ENCODE measurements at places on chromosomes 3 and 15.

DNA sequence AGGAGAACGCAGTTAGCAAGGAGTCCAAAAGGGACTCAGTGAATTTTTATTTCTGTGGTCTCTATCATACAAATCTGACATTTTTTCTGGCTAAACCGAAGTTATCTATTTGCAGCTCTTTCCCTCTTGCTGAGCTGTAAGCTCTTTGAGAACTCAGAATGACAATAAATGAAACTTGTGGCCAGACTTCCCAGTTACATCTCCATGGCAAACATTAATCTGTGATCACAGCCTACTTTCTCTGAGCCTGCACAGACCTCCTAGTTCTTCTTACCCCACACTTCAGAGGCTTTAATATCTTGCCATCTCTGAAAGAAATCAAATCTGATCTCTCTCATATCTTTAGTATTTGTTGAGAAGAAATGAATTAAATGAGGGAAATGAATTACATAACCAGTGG is 58.0 kb downstream of the PLD1 start:
- DNase-seq: no peak

DNA sequence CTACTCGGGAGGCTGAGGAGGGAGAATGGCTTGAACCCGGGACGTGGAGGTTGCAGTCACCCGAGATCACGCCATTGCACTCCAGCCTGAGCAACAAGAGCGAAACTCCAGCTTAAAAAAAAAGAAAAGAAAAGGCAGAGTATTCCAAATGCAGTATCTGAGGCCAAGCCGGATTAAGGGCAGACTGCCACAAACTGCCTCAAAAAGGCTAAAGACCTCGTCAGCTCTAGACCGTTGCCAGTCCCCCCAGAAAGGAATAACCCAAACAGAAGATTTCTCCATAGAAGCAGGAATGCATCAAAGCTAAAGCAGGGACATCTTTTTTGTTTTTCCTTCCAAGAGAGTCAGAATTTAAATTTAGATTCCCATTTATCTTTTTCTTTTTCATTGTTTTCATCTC is 72.9 kb downstream of the TM4SF4 start:
- DNase-seq: peak; percentile 55

DNA sequence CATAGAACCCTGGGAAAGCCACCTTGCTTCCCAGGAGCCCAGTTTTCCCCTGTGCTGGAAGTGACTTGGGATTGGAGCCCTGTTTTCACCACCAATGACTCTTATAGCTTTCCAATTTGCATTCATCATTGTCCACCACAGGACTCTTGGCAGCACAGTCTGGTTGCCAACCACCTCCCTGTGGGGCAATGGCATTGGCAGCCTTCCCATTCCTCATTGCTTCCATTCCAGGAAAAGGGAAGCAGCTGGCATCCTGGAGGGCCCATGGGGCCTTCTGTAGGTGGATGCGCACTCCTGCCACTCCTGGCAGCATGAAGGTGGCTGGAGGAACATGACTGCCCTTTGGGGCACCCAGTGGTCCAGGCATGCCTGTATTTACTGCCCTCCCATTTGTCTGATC is 57.7 kb downstream of the FEM1B start:
- no peak for DNase-seq

DNA sequence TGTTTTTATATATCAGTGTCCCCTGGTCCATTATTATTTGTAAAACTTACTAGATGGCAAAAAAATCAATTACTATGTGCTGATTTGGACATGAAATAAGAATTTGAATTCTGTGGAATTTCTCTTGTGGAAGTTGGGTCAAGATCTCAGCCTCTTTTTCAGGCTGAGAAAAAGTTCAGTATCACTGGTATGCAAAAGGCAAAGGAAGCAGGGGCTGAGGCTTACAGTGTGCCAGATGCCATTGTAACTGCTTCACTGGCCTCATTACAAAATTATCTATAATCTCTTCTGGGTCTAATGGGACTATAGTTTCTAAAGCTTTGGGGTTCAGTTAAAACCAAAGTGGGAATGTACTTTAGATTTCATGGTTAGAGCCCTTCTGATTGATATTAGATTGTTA is 125.9 kb upstream of the SLC7A14 start:
- peak; percentile 27 for DNase-seq

DNA sequence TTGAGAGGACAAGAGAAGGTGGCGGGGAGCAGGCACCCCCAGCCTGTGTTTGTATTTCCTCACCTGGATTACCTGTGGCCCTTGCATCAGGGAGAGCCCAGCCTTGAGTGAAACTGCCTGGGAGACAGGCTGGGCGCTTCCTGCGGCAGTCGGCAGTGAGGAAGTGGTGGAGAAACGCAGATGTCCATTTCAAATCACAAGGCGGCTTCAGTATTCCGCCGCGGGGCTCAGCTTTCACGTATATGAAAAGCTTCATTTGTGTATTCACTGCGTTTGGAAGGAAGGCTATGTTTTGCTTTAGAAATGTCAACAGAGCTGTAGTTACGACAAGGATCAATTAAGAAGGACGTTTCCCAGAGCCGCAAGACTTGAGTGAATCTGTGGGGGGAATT is 167.4 kb upstream of the CTDSPL start:
- peak; percentile 1 for DNase-seq

DNA sequence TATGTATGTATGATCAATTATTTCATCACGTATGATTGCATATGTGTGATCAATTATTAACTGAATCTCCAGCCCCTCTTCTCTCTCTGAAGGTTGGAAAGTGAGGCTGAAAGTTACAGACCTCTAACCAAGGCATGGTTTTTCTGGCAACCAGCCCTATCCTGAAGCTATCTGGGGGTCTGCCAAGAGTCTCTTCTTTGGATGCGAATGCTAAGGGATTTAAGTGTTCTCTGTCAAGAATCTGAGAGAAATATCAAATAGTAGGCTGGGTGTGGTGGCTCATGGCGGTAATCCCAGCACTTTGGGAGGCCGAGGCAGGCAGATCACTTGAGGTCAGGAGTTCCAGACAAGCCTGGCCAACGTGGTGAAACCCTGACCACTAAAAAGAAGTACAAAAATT is 8.1 kb downstream of the NKTR start:
- peak; percentile 75 for DNase-seq

DNA sequence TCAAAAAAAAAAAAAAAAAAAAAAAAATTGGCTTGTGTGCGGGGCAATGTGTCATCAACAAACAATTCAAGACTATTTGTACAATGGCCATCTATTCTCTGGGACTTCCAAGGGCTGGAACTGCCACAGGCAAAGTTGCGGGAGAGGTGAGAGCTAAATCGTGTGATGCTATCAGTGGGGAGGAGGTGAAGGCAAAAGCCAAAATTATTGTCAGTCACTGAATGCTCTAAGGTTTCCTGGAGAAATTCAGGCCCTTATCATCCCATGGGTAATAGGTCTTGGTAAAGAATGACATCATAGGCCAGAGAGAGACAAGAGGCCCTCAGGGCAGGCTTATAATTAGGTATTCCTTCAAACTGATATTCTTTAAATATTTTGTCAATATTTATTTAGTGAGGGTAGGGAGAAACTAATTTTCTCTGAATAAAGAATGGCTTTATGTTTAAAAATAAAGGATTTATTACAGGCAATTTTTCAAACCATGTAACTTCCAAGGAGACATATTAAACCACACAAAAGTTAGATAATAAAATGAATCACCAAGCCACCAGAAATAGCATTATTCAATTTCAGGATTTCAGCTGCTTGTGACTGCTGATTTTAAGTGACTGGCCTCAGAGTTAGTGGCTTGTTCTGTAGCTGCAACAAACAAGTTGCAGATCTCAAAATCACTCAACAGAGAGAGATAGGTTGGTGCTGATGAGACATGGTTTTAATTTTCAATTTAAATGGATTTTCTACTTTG is 226.3 kb upstream of the MRPL3 start:
- no peak for DNase-seq

GRCh38 chr3:87822563-87822962 is 236.2 kb downstream of the CGGBP1 start:
- DNase-seq: no peak

DNA sequence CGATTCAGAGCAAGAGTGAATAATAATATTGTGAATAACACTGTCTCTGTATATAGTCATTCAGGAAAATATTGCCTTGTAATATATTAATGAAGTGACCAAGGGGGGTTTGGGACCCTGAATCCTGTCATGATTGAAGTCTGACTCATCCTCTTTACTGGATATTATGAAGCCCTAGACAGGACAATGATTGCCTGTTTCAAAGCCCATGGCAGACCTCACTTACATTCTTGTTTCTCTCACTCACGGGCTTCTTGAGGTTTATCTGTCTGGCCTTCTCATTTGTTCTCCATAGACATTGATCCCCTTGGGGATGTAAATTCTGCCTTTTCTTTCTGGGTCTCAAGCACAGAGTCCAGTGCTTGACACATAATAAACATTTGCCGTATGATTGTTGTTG is 449.3 kb upstream of the THRB start:
- DNase-seq: peak; percentile 14

DNA sequence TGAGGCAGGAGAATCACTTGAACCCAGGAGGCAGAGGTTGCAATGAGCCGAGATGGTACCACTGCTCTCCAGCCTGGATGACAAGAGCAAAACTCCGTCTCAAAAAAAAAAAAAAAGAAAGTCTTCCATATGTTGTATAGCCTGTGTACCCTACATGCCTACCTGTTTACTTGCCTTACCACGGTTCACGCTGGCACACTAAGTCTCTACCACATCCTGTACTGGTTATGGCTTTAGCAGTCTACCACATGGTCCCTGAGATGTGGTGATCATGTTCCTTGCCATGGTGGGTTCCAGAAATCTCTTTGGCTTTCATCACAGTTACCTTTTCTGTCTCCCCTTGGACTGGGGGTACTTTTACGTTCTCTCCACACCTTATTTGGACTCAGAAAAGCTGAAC is 63.8 kb upstream of the TBC1D5 start:
- no peak for DNase-seq

DNA sequence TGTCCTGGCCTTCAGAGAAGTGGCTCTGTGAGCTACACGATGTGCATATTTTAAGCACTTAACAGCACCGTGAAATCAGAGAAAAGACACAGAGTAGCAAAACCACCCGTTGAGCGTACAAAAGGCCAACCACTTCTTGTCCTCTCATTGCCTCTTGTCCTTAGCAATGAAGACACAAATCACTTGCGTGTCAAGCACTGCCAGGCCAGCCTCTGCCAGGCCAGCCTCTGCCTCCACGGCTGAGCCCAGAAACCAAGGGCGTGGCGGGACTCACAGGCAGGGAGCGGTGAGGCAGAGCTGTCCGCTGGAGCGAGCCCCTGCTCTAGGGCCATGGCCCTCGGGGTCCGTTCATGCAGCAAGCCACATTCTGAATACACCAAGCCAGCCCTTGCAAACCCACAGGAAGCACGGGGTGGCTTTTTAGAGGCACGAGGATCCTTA is 4.0 kb downstream of the MUC4 start:
- DNase-seq: no peak

DNA sequence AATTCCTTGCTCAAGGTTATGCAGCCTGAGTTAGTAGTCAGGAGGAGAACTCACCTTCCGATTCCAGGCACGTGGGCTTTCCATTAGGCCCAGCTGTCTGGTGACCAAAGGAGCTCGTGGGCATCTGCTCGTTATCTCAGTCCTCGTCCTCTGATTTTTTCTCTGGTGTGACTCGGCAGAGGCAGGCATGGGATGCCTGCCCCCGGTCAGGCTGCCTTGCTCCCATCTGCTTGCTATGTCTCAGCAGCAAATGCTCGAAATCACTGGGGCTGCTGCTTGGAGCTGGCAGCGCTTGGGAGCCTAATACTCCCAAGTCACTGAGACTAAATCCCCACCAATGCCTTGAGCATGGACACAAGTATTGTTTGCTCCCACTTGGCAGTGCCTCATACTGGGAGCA is 84.5 kb upstream of the NMNAT3 start:
- DNase-seq: no peak

DNA sequence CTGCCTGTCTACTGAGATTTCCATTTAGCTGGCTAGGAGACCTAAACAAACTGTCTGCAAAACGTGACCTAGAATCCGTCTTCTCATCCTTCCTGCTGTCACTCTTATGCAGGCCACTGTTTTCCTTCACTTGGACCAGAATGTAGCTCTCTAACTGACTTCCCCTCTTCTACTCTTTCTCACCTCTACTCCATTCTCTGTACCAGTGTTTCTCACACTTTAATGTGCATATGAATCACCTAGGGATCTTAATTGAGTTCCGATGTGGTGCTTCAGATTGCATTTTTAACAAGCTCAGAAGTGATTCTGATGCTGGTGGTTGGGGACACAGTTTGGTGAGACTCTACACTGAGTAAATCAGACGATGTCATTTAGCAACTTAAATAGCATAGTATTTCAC is 1.6 kb upstream of the GBE1 start:
- DNase-seq: no peak

DNA sequence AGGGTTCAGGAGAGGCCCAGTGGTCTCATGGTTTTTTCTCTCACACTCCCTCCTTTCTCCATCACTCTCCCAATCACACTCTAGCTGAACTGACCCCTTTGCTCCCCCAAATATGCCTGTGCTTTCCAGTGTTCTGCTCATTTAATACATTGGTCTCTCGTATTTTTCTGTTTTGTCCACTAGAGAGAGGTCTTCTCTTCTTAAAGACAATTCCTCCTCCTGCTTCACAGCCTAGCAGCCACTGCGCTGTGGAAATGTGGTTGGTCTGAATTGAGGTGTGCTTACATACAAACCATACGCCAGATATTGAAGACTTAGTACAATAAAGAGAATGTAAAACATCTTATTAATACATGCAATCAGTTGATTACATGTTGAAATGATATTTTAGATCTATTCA is 60.6 kb upstream of the XCR1 start:
- peak; percentile 50 for DNase-seq

DNA sequence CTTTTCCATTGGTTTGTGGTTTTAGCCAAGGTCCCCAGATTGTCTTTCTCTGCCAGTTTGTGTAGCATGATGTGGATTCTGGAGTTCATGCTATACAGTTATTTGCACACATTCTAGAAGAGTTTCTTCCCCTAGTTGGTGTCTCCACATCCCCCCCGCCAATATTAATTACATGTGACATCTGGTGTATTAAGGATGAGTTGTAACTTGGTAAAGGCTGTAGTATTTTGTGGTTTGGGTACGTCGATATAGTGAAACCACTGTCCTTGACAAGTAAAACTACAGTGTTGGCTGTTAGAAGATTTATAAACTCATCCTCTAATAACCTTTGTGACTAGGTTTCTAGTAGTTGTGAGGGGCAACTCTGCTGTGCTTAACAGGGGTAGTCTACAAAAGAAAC is 23.7 kb upstream of the P4HTM start:
- DNase-seq: peak; percentile 52

DNA sequence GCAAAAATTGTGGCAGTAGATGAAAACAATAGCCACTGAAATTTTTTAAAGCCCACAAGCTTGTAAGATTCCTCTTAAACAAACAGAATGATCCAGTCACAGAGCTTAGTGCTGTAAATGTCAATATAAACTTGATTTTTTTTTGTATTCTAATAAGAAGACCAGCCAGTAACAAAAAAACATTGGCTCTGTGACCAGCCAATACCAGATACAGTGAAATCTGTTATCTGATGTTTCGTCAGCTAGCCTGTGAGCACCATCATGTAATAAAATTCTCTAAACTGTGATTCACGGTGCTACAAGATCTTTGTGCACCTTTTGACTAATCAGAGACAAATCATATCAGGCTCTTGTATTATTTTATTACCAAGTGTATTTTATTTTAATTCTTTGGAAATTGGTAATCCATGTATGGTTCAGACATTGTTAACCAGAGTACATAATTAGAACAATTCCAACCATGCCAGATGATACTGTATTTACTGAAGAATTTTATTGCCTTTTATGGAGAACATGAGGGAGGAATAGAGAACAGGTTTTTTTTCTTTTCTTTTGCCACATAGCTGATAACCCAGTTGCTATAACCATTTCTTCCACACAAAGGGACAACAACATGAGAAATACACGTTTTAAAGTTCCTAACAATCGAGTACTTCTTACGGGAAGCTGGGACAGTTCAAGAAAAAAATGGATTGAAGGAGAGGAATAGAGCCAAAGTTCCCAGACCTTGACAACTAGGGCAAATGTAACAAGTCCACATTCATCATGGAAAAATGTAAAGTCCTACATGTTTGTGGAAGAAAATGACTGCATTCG is 71.9 kb downstream of the FILIP1L start:
- peak; percentile 97 for DNase-seq
